Germinal center (tissue), 1 donor: ENCODE measurements at places on chromosomes 11 and 22.

- no peak for DNase-seq
Observed at GRCh38 chr22:20021196-20022181, 579 bp downstream of the TANGO2 start.

GRCh38 chr22:32075997-32076760 is 33.1 kb downstream of the SLC5A1 start:
- no peak for DNase-seq

DNA sequence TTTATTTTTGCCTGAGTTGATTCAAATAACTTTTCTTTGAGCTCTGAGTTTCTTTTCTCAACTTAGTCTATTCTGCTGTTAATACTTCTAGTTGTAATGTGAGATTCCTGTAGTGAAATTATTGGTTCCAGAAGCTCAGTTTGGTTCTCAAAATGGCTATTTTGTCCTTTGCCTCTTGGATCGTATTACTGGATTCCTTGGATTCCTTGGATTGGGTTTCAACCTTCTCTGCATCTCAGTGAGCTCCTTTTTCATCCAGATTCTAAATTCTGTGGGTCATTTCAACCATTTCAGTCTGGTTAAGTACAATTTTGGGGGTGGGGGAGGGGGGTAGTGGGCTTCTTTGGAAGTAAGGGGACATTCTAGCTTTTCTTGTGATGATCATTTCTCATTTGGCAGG is 341.1 kb upstream of the CNTN5 start:
- DNase-seq: no peak

- no peak for DNase-seq
Observed at GRCh38 chr11:114396916-114397315, 3.4 kb downstream of the C11orf71 start.

- DNase-seq: no peak
Observed at GRCh38 chr11:1226226-1226985, 3.5 kb downstream of the MUC5B start.

- no peak for DNase-seq
Observed at GRCh38 chr22:33884829-33885228, 35.4 kb downstream of the LARGE1 start.
